ENCODE measurements at places on chromosomes 1 and 21. TPM values are rescaled to one million over a fixed set of nuclear protein-coding genes. Genes with fewer than 3 reads are reported as not detected.

DNA sequence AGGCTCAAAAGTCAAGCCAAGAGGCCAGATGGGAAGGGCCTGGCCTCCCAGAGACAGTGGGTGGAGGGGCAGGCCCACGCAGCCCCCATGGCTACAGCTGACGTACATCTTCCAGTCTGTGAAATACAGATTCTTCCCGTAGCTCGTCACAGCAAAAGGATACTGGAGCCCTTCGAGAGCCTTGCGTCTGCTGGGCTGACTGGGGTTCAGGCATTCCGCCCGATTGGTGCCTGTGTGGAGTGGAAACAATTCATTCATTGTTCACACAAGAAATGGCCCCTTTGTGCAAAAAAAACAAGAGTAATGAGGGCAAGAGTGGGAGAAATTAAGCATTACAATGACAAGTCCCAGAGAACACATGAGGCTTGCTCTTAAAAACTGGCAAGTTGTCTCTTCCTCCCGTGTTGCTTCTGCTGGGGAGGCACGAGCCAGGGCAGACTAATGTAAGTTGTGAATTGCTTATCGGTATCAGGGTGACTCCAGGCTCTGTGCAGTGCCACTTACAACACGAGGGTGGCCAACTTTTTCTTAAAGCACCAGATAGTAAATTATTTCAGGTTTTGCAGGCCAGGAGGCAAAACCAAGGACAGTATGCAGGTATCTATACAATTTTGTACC, 85.1 kb downstream of the NID1 start:
- DNase-seq = no peak

GRCh38 chr21:43367296-43367695, 59.6 kb downstream of the SIK1 start:
- no peak for DNase-seq

Gene PANK4
- 40.6 TPM for total RNA-seq

DNA sequence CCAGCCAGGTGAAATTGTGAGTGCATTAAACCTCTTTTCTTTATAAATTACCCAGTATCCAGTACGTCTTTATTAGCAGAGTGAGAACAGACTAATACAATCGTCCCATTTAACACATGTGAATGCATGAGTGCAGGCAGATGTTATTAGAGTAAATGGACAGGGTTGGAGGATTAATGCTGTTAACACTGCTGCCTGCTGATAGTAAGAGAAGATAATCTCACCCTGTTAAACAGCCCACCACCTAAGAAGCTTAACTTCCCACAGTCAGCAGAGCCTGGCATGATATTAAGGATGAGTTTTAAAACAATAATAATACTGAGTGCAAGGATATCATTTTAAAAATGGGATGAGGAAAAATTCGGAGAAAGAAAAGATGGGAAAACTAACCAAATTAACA, 181.4 kb upstream of the LHX8 start:
- no peak for DNase-seq

DNA sequence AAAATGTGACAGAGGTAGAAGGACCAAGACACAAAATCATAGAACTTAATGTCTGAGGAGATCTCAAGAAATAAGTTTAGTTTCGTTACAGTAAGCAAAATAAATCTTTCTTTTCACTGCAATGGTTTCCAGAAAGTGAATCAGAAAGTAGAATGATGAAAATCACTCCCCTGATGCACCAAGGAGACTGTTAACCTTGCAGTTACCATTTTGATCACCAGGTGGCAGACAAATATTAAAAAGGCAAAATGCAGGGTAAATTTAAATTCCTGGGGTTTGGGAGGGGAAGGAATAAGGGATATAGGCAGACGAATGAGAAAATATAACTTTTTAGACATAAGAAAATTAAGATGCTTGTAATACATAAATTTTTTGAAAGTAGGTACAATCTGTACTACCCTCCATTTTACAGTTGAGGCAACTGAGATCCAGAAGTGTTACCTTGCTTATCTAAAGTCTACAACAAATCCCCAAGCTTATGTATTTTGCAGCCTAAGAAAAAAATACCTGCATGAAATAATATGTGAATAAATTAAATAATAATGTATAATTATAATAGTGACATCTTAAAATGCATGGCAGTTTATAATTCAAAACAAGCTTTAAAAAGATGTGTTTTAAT, 253.2 kb downstream of the CRB1 start:
- no peak for DNase-seq

Gene KCNA10
- total RNA-seq = not detected

Gene ORC1
- 0.52 TPM for total RNA-seq

GRCh38 chr1:221442056-221442455, 299.8 kb downstream of the DUSP10 start:
- no peak for DNase-seq

- DNase-seq = no peak
Observed at GRCh38 chr1:231869364-231869763, 242.8 kb downstream of the DISC1 start.

Gene LRRC8D
- total RNA-seq = 13.6 TPM

Gene SPRR3
- total RNA-seq = not detected

Gene KIAA1614
- 8.2 TPM for total RNA-seq

- DNase-seq = no peak
Observed at GRCh38 chr1:10504249-10504648, 29.5 kb downstream of the PEX14 start.

GRCh38 chr1:27356619-27357280, 10.0 kb downstream of the MAP3K6 start:
- DNase-seq = no peak

GRCh38 chr1:90836345-90836679, 119.2 kb upstream of the BARHL2 start:
- DNase-seq = no peak

DNA sequence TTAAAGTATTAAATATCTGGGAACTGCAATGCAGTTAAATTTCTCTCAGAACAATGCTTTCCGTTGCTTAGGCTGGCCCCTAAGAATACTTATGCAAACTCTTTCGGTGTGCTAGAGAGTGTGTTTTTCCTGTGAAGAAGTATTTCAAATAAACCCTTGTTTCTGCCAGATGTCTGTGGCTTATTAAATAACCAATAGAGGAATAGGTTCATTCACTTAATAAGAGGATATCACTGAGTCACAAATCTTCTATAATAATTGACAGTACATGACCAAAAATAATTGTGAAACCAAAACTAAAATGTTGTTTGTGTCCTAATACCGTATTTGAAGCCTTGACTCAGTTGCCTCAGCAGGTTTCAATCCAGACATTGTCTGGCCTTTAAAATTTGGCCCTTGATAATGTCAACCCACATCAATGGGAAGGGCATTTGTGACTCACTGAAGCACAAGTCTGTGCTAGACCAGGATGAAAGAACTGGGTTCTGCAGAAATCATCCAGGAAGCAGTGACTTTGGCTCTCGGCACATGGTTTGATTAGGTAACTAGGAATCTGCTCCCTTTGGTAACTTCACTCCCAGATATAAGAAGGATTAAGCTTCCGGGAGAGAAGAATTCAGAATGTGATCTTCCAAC, 104.2 kb upstream of the BARHL2 start:
- DNase-seq = no peak

GRCh38 chr1:232450615-232451014, 179.3 kb downstream of the SIPA1L2 start:
- DNase-seq = no peak

GRCh38 chr21:25390701-25391100, 216.6 kb downstream of the MRPL39 start:
- no peak for DNase-seq

GRCh38 chr1:173100476-173101107, 49.9 kb upstream of the TNFSF18 start:
- DNase-seq = no peak

- no peak for DNase-seq
Observed at GRCh38 chr1:58047265-58047858, 499.2 kb downstream of the OMA1 start.

Gene RNF220
- total RNA-seq = 68.9 TPM

Gene CACNA1E
- total RNA-seq = 1.3 TPM

GRCh38 chr1:84750110-84750730, 60.0 kb upstream of the SSX2IP start:
- DNase-seq = no peak

Gene HSD3B1
- total RNA-seq = not detected

DNA sequence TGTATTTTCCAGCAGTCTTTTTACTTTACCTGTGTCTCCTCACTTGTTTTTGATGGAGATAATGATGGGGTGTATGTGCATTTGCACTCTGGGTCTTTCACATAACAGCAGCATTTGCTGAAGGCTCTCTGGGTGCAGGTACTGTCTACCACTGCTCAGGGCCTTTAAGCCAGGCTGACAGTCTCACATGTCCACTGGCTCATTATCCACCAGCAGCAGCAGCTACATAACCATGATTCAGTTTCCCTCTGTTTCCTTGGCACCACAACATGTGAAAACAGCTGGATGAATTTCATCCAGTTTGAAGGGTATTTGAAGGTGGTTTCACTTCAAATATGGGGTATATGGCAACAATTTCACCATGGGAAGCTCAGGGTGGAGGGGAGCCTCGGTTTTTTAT, 41.2 kb upstream of the ROR1 start:
- no peak for DNase-seq

Gene MAB21L3
- 0.12 TPM for total RNA-seq

DNA sequence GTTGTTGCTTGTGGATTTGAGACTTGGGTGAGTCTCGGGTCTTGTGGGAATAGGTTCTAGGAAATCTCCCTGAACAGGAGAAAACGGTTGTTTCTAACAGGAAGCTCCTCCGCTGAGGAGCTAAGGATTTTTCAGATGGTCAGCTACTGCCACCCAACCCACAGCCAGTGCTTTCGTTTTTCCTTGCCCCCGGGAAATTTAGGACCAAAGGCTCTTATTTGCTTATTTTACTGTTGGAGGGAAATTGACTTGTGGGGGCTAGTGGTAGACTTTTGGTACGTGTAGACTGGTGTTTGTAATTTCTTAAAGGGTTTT, 792 bp downstream of the SNX7 start:
- no peak for DNase-seq

DNA sequence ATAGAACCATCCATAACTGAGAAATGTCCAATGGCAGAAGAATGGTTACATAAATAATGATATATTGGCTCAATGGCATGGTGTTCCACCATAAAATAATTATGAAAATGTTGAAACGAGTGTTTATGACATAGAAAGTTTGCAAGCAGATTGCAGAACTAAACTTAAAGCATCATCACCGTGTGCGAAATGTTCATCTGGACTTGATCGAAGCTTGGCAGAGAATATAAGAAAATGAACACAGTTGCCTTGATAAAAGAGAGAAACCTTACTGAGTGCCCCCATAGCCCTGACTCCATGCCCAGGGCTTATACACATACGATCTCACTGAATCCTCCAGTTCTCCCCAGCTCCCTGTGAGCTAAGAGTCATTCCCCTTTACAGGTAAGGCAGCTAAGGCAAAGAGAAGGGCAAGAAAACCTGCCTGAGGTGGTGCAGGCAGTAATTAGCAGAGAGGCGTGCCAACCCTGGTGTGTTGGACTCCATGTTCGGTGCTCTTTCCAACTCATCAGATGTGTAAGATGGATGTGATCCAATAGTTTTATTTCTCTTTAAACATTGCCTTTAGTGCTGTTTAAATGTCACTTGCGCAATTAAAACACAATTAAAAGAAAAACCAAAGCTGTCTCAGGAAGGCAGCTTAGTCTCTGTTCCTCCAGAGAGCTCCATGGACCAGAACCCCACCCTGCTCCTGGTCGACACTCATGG, 21.8 kb upstream of the SPOCD1 start:
- no peak for DNase-seq

GRCh38 chr1:64848136-64848535, 103.3 kb downstream of the RAVER2 start:
- no peak for DNase-seq

- DNase-seq = no peak
Observed at GRCh38 chr21:16800536-16801275, 712.1 kb upstream of the CXADR start.

DNA sequence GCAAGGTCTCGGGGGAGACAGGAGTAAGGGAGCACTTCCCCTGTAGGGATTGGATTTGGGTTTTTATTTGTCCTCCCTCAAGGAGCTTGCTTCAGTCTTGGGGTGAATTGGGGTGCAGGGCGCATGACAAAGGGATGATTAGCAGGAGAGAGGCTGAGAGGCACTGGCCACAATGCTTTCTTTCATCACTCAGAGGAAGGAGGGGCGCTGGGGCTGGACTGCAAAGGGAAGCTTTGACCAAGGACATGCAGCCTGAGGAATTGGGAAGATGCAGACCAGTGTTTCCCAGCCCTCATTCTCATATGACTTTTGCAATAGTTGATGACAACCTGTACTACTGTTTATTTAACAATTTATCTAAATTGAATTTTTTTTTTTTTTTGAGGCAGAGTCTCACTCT, 34.1 kb upstream of the PDPN start:
- DNase-seq = no peak

- no peak for DNase-seq
Observed at GRCh38 chr1:154276797-154277196, 4.4 kb downstream of the HAX1 start.

Gene C1orf185
- total RNA-seq = not detected

DNA sequence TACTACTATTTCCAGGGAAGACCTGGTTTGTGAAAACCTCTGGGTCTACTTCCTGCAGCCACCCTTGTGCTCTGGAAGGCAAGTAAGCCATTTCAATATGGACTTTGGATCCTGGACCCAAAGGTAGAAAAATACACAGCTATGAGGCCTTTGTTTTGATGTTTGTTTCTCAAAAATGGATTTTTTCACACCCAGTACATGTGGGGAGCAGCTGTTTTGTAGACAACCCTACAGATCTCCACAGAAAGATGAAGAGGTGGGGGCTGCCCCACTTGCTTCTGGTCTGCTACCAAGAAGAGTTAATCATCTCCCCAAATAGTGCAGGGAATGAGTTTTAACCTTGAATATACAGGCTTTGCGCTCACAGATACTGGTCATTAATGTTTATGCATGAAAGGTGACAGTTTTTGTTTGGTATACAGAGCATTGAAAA, 29.2 kb downstream of the ZNF281 start:
- no peak for DNase-seq

DNA sequence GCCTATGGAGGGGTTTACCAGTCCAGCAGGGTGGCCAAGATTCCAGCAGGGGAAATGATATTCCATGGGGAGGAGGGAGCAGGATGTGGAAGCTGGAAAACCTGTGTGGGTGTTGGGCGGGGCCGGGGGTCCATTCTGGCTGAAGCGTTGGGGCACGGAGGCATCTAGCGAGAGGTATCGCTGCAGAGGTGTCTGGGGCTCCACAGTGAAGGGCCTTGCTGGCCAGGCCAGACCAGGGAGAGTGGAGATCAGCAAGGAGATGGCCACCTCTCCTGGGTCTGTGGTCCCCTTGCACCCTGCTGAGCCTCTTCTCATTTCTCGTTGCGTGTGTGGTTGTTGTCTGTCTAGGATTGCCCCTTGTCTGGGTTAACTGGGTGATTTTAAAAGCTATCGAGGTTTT, 6.2 kb downstream of the COQ8A start:
- DNase-seq = no peak

Gene MAGOH
- total RNA-seq = 26.4 TPM

Data from left cardiac atrium (tissue), 4 donors.